ENCODE measurements at places on chromosomes 3 and 15.

DNA sequence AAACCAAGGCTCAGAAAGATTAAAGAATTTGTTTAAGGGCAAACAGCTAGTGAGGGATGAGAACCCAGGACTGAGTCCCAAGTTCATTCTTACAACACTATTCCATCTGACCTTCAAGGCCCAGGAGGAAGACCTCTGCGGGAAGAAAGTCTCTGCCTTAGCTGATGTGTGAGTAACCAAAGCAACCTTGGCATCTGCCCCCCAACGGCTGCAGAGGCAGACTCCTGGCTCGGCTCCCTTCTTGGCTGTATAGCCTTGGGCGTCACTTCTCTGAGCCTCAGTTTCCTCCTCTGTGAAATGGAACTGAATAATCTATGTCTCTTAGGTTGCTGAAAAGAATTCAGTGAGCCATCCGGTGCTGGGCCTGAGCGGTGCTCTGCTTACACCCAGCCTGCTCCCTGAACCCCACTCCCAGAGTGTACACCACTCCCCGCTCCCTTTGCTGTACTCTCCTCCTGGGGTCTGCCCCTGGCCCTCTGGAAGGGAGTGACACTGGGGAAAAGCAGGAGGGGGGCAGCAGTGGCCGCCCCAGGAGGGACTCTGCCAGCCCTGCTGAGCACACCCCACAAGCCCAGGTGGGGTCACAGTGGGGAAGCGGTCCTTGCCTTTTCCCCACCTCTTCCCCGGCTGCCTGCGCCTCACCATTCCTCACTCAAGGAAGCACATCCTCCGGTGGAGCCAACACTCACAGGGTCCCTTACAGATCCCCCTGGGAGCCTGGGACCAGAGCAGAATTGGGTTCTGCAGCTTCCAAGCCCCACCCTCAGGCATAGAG is 97.3 kb downstream of the IQSEC1 start:
- no peak for DNase-seq

GRCh38 chr3:69063636-69064035 is 11.5 kb upstream of the TMF1 start:
- DNase-seq = no peak

DNA sequence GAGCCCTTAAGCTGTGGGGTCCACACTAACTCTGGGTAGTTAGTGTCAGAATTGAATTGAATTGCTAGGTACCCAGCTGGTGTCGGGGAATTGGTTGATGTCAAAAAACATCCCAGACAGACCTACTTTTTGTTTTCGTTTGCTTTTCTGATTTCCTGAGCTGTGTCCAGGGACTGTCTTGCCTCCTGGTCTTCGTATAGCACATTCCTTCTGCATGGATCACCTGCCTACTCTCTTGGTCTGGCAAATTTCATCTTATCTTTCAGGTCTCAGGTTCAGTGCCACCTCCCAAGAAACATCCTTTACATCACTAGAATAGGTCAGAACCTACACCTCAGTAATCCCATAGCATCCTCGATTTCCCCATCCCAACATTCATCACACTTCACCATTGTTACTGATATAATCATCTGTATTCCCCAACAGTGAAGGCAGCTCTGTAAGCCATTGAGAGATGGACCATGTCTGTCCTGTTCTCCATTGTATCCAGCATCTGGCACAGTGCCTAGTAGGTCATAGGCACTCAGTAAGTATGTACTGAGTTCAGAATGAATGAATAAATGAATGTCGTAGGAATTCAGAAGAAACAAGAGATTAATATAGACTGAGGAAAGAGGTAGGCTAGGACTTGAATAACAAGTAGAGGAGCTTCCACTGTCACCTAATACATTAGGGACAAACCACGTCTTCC is 81.2 kb downstream of the ANP32A start:
- no peak for DNase-seq

DNA sequence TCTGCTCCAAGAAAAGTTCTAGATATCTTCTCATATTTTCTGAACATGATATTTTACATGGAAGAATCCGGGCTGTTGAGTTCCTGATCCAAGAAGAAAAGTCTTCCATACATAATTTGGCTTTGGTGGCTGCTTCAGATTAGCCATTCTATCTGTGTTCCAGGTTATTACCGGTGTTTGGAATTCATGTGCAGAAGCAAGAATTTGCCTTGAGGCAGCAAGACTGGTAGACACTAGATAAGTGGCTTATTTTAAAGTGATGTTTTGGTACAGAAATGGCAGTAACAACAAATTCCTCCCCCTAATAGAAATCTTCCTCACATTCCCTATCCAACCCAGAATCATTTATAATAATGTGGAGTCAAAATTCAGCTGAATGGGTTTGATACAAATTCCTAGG is 29.2 kb downstream of the MITF start:
- DNase-seq = no peak

GRCh38 chr15:78054966-78055365 is 22.5 kb downstream of the TBC1D2B start:
- no peak for DNase-seq

- no peak for DNase-seq
Observed at GRCh38 chr15:92901072-92901761, 1.1 kb downstream of the CHD2 start.

DNA sequence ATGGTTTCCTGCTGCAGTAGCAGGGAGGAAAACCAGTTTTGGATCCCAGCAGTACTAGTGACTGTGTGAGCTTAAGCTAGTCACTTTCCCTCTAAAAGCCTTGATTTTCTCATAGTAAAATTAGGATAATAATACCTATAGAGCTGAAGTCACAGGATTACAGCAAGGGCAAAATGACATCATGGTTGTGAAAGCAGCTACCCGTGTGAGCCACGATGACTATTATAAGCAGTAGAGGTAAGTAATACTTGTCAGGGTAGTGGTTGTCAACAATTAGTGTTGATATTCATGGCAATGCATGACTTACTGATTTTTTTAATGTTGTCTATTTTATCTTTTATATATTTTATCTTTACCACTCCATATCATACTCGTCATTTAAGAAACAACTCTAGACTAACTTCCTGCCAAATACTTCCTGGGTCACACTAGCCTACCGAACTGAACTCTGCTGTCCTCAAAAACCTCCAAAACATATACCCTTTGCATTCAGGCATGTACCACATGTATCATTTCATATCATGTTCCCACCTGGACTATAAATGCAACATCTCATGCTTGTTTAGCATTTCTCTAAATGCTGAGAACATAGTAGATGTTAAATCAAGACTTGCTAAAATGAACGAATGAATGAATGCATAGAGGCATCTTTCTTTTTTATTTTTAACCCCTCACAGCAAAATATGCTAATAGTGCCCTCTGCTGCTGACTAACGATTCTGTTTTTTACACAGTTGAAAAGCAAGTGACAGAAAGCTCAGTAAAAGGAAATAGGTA is 172.6 kb downstream of the P3H2 start:
- DNase-seq = peak; percentile 37

GRCh38 chr15:83205725-83206324 is 1.8 kb downstream of the HDGFL3 start:
- peak; percentile 16 for DNase-seq

- DNase-seq = no peak
Observed at GRCh38 chr15:86647810-86648440, 568.3 kb downstream of the AGBL1 start.

GRCh38 chr3:72753495-72753894 is 94.8 kb downstream of the SHQ1 start:
- DNase-seq = no peak

GRCh38 chr3:150069154-150069527 is 98.4 kb upstream of the PFN2 start:
- DNase-seq = no peak

GRCh38 chr3:72814308-72814707 is 33.9 kb downstream of the SHQ1 start:
- DNase-seq = no peak

DNA sequence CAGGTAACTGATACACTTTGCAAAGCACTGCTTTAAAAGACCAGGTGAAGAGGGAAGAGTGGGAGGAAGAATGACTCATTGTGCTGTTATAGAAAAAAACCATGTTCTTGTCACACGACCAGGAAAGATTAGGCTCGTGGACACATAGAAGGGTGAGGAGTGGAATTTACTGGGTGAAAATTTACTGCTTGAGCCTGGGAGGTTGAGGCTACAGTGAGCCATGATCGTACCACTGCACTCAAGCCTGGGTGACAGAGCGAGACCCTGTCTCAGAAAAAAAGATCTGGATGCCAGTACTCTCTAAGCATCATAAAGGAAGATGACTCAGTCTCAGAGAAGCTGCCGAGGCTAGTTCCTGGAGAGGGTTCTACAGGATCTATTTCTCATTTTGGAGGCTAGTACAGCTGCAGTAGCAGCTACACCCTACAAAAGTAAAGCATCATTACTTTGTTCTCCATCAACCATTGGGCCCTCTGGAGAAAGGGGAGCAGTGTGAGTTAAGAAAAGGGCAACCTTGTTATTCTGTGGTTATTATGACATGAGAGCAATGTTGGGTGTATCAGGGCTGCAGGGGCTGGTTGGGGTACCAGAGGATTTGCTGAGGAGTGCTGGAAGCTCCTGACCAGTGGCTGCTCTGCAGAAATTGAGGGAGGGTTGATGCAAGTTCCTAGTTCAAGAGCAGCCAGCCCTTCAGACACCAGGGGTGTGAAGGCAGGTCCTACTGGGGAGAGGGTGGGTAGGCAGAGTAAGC is 75.4 kb downstream of the CMTM8 start:
- DNase-seq = no peak

- DNase-seq = no peak
Observed at GRCh38 chr3:138442433-138442832, 8.0 kb downstream of the ESYT3 start.

DNA sequence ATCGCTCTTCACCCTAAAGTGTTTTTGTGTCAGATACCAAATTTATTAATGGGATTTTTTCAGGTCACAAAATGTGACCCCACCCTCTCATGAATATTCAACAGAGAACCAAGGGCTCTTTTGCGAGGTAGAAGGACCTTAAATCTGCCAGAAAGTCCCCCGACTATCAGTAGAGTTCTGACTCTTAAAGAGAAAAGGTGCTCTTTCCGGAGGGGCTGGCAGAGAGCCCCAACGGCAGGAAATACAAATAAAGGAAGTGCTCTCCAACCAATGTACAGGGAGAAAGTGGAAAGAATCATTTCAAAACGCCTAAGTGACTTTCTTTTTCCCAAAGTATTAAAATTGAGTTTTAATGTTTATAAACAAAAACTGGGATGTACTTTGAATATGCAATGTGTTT is 517.2 kb downstream of the FOXP1 start:
- DNase-seq = no peak

DNA sequence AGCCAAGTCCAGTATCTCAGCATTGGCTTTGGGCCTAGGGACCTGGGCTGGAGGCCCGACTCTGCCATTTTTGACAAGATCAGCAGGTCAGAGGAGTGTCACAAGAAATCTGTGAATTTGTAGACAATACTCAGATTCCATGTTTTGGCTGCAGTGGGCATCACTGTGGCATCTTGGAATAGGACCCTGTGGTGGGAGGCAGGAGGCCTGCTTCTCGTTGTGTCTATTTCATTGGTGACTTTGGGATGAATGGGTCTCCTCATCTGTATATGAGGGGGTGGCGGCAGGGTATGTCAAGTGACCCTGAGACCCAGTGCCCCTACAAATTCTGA is 3.3 kb downstream of the C15orf39 start:
- DNase-seq = no peak

DNA sequence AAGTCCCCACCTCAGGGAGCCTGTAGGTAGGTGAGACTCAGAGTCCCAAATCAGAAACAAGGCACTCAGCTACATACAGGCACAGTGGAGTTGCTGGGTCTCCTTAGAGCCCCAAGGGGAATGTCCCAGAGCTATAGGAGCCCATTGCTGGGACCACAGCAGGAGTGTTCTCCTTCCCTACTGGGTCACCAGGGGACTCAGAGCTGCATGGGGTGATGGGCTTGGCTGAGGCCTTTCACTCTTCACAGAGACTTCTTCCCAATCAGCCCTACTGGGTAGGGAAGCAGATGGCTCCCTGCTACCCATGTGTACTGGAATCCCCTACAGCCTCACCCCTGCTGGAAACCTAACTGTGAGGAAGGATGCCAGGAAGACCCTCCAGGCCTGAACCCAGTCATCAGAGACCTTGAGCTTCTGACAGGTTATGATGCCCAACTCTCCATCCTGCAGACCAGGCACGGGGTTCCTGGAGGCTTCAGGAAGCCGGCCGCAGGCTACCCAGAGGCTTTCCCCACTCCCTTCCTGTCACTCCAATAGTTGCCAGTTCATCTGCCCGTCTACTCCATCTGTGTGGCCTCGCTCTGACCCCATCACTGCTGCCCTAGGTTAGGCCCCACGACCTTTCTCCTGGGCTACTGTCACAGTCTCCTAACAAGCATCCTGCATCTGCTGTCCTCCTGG is 24.0 kb downstream of the RASGRF1 start:
- DNase-seq = no peak

GRCh38 chr15:48244921-48245320 is 38.8 kb downstream of the SLC12A1 start:
- no peak for DNase-seq

DNA sequence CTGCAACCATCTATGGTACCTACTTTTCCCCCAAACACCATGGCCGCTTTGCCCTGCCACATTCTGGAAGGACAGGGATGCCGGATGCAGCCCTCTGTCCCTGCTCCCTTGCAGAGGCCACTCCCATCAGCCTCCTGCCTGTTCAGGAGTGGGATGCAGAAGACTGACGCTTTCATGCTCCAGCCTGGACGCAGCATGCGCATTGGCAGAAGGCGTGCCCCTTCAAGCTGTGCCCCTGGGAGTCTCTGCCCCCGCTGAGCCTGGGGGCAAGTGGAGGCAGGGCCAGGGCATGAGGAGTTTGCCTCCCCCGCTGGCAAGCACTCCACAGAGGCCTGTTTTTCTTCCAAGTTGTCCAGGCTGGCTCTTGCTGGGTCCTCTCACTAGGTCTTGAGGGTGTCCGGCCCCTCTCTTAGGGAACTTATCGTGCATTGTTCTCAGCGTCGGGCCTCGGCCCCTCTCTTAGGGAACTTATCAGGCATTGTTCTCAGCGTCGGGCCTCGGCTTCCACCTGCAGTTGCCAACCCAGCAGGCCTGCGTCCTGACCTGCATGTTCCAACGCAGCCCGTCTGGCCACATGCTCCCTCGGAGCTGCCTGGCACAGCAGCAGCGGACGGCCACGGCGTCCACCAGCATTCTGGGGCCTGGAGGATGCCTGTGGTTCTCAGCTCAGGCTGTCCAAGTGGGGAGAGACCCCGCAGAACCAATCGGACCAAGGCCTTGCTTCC is 14.6 kb upstream of the SNRPA1 start:
- no peak for DNase-seq

- DNase-seq = no peak
Observed at GRCh38 chr3:48552111-48552951, 4.3 kb downstream of the PFKFB4 start.

DNA sequence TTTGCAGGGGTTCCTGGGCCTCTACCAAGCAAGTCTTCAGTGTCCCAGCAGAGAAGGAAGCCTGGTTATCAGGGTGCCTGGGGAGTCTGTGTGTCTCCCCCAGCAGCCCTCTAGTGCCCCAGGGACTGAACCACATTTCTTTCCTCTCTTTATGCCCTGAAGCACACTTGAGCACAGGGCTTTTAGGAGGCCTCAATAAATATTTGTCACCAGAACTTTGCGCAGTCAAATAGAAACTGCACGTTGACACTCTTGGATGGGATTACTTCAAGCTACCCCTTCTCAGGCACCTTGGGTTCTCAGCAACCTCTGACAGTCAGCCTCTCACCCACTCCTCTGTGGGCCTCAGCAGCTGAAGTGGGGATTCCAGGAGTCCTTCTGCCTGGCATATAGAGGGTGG is 226.6 kb upstream of the HES1 start:
- no peak for DNase-seq

Data from COR-L47 (cell line).